ENCODE measurements at places on chromosomes 13 and 19. TPM values are rescaled to one million over a fixed set of nuclear protein-coding genes. Genes with fewer than 3 reads are reported as not detected.

IRGC gene
- not detected for total RNA-seq

CCDC169 gene
- total RNA-seq = not detected

GJB2 gene
- total RNA-seq = not detected

ECSIT gene
- 59.5 TPM for total RNA-seq

KIR3DL1 gene
- not detected for total RNA-seq

HCN2 gene
- total RNA-seq = 1.0 TPM

KLK3 gene
- not detected for total RNA-seq

LILRA1 gene
- total RNA-seq = not detected

MARCHF2 gene
- 12.4 TPM for total RNA-seq

TBXA2R gene
- total RNA-seq = not detected

FAAP24 gene
- total RNA-seq = 12.8 TPM

ADPRHL1 gene
- 5.1 TPM for total RNA-seq

HNRNPM gene
- total RNA-seq = 264 TPM

CBY2 gene
- not detected for total RNA-seq

All from OCI-LY7 (cell line).